Glutamatergic neuron (in vitro differentiated cells): ENCODE measurements at places on chromosomes 7 and 10. TPM values are rescaled to one million over a fixed set of nuclear protein-coding genes. Genes with fewer than 3 reads are reported as not detected.

Gene LRRTM3
- not detected for total RNA-seq

Gene ANXA8
- not detected for total RNA-seq

Gene TRIM50
- not detected for total RNA-seq

- DNase-seq: no peak
Measured at GRCh38 chr10:28807760-28808613, 130.7 kb downstream of the BAMBI start.

DNA sequence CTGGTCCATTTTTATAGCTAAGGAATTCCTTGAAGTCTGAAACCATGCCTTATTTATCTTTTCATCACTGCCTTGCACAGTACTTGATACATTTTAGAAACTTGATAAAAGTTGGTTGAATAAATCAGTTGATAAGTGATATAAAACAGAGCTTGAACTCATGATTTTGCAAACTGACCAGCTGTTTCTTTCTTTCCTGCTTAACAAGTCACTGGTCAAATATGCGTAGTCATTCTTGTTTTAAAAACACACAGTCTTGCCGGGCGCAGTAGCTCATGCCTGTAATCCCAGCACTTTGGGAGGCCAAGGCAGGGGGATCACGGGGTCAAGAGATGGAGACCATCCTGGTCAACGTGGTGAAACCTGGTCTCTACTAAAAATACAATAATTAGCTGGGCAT lies 6.3 kb downstream of the TPST1 start:
- no peak for DNase-seq

GRCh38 chr10:76242956-76243355 lies 811.5 kb downstream of the LRMDA start:
- no peak for DNase-seq

DNA sequence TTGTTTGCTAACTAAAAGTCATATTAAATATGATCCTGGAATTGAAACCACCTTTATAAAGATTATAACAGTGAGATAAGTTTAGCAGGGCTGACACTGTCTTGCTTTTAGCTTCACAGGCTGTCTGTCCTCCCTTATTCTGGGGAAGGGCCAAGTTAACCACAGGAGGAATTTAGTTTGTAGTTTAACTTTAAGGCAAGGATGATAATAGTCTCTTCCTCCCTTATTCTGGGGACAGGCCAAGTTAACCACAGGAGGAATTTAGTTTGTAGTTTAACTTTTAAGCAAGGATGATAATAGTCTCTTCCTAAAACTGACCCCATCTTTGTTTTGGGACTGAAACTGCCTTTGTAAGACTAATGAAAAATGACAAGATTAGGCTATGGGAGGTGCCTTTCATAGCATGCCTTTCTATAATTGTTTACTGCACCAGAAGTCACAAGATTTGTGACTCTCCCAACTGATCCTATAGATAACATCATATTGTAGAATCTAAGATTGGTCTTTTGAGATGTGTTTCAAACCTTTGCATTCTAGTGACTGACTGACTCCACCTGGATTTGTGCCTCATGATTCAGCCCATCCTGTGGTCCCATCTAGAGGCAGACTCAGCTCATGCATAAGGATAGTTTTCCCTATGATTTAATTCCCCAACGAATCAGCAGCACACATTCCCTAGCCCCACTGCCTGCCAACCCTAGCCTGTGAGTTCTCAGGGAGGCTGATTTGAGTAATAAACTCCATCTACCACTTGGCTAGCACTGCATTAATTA lies 212.0 kb downstream of the MAGI2 start:
- DNase-seq: no peak

- no peak for DNase-seq
Measured at GRCh38 chr7:29866490-29866930, 60.2 kb downstream of the WIPF3 start.

DNA sequence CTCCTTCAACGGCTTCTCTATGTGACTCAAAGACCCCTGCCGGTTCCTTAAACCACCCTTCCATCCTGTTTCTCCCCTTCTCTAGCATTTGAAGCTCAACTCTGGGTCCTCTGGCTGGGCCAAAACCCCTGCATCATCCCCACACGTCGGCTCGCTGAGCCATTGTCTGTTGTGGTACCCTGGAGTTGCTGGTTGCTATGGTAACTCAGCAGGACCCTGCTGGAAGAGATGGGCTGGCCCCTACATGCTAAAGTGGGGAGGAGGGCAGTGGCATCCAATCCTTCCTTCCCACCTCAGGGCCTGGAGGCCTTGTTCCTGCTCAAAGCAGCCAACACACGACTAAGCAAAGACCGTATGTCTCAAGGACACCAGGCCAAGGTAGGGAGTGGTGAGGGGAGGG lies 452.5 kb downstream of the PLXNA4 start:
- DNase-seq: no peak

- no peak for DNase-seq
Measured at GRCh38 chr10:31927565-31927883, 1.1 kb downstream of the ARHGAP12 start.

GRCh38 chr10:124656113-124656490 lies 88.1 kb downstream of the FAM53B start:
- DNase-seq: no peak

GRCh38 chr7:147145194-147145593 lies 1028.6 kb downstream of the CNTNAP2 start:
- no peak for DNase-seq

GRCh38 chr7:28390426-28390825 lies 21.9 kb upstream of the CREB5 start:
- no peak for DNase-seq

- DNase-seq: no peak
Measured at GRCh38 chr10:60167050-60167449, 222.6 kb downstream of the ANK3 start.

DNA sequence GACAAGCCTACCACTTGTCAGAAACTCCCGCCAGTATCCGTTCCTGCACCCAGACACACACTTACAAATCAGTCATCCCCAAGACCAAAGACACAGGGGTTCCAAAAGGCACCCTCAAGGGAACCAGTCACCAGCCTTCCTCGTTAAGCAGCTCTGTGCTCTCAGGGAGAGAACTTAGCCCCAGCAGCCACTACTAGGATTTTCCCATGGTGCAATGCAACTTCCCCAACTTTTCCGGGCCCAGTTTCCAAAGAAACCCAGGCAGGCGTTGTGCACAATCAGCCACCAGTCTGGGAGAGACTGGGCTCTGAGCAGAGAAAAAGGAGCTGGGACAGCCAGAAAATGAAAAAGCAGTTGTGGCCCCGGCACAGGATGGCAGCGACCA lies 1.2 kb downstream of the DLG5 start:
- no peak for DNase-seq

DNA sequence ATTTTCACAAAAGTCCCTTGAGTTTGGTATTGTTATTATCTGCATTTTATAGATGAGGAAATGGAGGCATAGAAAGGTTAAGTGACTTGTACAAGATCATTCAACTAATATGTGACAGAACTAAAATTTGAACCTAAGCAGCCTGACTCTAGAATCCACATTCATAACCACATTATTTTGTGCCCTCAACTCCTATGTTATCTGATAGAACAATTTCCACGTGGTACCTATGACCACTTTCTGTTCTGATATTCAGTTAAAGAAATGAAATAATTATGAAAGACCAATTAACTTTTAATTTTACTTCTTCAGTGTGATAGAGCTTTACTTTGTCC lies 17.5 kb downstream of the BCAP29 start:
- no peak for DNase-seq

GRCh38 chr7:132423594-132424200 lies 152.6 kb downstream of the PLXNA4 start:
- no peak for DNase-seq

GRCh38 chr10:16314259-16314658 lies 122.6 kb upstream of the PTER start:
- DNase-seq: no peak

DNA sequence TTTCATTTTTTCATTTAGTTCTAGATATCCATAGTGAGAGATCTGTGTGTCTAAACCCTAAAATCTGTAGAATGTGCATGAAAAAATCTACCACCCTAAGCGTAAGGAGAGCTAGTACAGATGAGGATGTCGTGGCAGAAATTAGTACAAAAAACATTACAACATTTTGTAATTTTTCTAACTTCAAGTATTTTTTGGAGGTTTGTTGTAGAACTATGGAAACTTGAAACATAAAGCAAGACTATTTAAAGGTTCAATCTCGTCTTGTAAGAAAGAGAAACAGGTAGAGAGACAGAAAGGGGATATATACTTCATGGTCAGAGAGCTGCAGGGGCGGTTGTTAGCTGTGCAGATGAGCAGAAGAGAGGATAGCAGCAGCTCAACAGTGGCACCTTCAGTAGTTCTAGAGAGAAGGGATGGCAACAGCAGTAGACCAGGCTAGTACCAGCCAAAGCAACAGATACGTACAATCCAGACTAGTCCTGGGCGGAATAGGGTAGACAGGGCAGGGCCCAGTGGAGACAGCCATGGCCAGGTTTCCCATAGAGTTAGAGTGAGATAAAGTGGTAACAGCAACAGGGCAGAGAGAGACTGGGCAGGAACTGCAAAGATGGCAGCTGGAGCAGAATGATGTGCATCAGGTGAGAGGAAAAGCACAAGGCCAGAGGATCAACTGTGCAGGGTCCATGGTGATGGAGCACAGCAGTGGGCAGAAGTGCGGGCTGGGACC lies 145.2 kb downstream of the FRMD4A start:
- peak; percentile 24 for DNase-seq

GRCh38 chr10:93080350-93081046 lies 6.8 kb downstream of the CYP26A1 start:
- DNase-seq: peak; percentile 68

- no peak for DNase-seq
Measured at GRCh38 chr10:44352316-44353127, 32.4 kb downstream of the CXCL12 start.
